Activated CD4-positive, CD25-positive, alpha-beta regulatory T cell (primary cell): ENCODE measurements at places on chromosomes 6 and 20.

GRCh38 chr6:38861926-38862401 lies 146.9 kb downstream of the DNAH8 start:
- no peak for DNase-seq

DNA sequence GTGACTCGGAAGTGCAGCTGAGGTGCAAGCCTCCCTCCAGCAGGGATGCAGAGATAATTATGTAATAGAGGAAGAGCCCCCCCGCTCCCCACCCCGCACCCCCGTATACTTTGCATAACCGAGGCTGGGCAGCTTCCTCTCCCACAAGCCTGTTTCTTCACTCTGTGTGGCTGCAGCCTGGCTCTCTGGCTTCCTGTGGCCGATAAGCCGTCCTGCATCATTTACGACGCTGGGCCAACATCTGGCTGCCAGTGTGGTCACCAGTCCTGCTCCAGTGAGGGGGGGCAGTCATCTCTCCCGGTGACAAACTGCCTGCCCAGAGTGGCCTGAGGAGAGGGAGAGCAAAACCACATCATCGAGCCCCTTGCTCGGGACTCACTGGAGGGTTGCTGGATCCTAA lies 59.2 kb downstream of the RBM38 start:
- no peak for DNase-seq

- no peak for DNase-seq
These were observed 1.4 kb downstream of the DCDC2 start for GRCh38 chr6:24356310-24356973.

DNA sequence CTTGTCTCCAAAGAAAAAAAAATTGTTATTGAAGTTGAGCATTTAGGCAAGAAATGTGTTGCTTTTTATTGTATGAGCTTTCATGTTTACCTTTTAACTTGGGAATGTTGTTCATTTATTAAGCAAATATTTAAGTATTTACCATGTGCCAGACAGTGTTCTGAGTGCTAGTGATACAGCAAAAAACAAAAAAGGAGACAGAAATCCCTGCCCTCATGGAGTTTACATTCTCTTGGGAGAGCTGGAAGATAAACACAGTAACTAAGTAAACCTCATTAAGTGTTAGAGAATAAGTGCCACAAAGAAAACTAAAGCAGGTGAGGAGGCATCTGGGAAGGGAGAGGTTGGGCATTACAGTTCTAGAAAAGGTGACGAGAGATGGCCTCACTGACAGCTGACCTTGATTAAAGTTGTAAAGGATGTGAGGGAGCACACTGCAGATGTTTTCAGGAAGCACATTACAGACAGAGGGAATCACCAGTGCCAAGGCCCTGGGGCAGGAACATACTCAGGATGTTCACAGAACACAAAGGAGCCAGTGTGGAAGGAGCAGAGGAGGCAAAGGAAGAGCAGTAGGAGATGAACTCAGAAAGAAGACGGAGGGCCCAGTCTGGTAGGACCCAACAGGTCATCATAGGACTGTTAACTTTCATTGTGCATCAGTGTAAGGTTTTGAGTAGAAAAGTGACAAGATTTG lies 33.5 kb downstream of the XRN2 start:
- no peak for DNase-seq

DNA sequence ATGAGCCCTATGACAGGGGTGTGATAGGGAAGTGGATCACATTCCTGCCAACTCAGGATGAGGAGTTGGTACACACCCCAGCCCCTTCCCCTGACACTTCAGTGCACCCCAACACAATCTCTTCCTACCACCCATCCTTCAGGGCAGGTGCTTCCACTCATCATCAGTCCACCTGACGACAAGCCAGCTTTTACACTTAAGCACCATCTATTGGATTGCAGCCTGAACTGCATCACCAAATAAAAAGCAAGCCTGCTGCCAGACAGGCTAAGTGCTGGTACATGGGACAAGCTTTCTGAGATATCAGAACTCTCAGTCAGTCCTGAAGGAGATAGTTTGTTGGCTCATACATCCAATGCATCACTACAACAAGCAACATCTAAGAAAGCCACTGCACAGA lies 69.0 kb upstream of the TMEM200A start:
- DNase-seq, result no peak

DNA sequence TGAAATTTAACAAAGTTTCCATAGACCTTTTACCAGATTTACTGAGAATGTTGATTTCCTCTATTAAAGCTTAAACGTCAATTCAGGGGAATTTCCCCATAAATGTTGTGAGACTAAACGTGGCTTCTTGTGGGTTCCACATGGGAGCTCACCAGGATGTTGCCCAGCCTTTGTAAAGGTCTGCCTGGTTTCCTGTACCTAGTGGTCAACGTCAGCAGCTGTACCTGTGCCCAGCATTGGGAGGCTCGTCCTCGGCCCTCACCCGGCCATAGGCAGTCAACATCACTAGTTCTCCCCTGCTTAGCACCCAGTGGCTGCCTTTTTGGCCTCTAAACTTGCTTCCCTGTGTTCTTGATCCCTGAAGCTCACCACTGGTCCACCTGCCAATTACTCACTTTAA lies 22.1 kb upstream of the CD83 start:
- DNase-seq, result no peak

- DNase-seq, result no peak
These were observed 60.7 kb downstream of the AKAP12 start for GRCh38 chr6:151300267-151300991.

DNA sequence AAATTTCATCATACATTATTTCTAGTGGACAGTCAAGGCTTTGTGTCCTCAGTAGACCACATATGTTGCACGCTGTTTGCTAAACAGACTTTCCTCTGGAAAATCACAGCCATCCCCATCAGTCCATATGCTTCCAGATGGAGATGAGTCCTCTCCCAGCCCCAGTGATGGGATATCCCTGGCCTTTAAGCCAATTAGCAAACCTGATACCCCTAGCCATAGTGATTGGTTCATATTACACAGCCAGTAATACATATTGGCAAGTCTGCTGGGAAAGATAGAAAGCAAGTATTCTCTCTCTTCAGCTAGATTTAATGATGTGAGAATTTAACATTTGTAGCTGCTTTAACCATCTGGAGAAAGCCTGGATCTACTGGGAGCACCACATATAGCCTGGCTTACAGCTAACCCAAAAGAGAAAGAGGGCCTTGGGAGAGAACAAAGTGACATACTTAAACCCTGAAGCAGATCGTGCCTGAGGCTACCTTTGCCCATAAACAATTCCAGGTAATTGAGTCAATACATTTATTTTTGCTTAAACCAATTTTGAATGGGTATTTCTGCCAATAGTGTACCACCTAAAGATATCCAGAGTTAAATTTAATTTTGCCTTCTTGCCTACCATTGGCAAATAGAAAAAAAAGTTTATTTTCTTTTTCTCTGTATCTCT lies 103.5 kb upstream of the HIVEP1 start:
- DNase-seq, result no peak

- DNase-seq, result peak; percentile 20
These were observed 2.6 kb downstream of the TAGAP start for GRCh38 chr6:159042003-159042825.

GRCh38 chr6:48641544-48641943 lies 530.5 kb upstream of the PTCHD4 start:
- DNase-seq, result no peak

DNA sequence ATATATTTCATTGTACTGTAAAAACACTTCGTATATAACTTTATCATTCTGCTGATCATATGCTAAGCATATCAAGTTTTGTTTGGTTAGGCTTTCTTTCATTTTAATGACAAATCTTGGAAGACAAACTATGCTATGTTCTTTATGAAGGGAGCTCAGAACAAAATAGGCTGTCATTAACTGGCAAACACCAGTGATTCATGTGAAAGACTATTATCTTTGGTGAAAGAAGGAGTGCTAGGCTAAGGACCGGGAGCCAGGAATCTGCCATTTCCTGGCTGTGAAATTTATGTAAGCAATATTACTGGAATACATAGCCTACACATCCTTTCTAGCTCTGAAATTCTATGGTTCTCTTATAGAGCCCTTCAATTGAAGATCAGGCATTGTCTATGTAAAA lies 136.2 kb upstream of the CCN2 start:
- no peak for DNase-seq

DNA sequence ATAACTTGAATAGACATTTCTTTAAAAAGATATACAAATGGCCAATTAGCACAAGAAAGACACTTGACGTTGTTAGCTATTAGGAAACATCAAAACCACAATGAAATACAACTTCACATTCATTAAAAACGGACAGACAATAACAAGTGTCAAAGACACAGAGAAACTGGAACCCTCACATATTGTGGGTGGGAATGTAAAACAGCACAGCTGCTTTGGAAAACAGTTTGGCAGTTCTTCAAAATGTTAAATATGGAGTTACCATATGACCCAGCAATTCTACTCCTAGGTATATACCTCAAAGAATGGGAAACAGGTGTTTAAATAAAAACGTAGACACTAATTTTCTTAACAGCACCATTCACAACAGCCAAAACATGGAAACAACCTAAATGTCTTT lies 100.5 kb upstream of the SLC22A23 start:
- no peak for DNase-seq

- no peak for DNase-seq
These were observed 97.9 kb downstream of the SOD2 start for GRCh38 chr6:159595173-159595572.

DNA sequence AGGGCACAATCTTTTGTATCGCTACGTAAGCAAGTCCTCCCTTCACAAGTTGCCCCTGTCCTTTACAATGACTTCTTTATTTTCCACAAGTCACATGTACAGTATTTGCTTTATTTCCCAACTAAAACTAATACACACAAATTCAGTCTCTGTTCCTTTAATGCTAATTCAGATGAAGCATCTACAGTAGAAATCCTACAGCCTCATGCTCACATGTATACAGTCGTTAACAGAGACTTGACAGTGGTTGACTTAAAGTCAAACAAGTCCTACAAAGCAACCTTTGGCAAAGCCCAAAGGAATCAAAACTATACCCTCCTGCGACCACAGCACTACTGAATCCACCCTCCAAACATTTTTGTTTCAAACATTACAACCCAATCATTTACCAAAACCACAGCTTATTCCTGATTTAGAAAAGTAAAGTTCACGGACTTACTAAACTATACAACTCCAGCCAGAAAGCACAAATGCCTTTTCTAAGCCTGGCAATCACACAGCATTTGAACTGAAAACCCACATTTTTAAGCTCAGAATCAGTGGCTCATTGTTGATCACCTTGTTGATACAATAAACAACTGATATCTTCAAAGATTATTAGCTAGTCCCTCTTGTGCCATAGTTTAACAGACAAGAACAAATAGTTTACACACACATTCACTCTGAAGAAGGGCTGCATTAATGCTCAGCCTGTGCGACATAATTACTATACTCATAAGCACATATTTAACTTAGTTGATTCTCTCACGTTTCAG lies 70.9 kb upstream of the NHSL1 start:
- DNase-seq, result no peak

DNA sequence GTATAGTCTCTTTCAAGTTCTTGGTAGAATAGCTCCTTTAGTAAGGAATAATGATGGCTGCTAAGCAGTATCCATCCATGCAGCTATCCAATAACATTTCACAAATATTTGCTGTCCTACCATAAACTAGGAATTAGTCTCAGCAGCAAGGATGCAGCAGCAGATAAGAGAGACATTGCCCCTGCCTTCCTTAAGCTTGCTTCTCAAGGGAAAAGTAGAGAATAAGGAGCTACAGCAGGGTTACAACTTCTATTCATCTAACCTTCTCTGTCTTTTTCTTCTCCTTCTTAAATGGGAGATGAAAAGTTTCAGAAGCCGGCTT lies 2.4 kb downstream of the IL22RA2 start:
- DNase-seq, result no peak

DNA sequence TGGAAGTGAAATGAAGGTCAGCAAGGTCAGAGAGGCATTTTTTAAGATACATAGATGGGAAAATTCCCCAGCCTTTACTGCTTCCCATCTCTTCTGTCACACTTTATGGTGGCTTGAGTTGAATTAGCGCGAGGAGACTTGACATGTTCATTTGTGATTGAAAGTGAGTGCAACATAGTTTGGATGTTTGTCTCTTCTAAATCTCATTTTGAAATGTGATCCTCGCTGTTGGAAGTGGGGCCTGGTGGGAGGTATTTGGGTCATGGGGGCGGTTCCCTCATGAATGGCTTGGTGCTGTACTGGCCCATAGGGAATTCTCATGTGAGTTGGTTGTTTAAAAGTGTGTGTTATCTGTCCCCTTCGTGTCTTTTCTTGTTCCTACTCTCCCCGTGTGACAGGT lies 237.2 kb downstream of the CDKAL1 start:
- DNase-seq, result no peak

GRCh38 chr20:48360342-48360975 lies 467.3 kb downstream of the PREX1 start:
- DNase-seq, result no peak

GRCh38 chr6:101770116-101770515 lies 376.6 kb downstream of the GRIK2 start:
- no peak for DNase-seq

- DNase-seq, result no peak
These were observed 56.1 kb downstream of the FIG4 start for GRCh38 chr6:109747221-109747620.

DNA sequence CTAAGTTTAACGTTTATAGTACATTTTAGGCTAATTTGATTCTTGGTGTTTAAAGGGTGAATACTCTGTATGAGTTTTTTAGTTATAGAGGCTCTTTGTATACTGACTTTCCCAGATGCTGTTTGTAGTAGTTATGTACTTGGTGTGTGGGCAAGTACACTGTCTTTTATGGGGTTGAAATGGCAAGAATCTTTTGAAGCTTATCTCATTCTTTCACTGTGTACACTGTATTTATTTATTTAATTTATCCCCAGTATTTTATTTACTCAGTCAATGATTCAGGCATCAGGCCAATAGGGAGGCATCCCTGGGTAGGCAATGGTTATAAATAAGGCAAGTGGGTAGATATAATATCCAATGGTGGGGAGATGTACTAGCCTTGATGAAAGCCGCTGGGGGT lies 277.0 kb upstream of the PTCHD4 start:
- DNase-seq, result no peak

- no peak for DNase-seq
These were observed 5.0 kb downstream of the FOXP4 start for GRCh38 chr6:41551086-41551700.

- peak; percentile 76 for DNase-seq
These were observed 60.0 kb downstream of the TRIM27 start for GRCh38 chr6:28863604-28864325.

DNA sequence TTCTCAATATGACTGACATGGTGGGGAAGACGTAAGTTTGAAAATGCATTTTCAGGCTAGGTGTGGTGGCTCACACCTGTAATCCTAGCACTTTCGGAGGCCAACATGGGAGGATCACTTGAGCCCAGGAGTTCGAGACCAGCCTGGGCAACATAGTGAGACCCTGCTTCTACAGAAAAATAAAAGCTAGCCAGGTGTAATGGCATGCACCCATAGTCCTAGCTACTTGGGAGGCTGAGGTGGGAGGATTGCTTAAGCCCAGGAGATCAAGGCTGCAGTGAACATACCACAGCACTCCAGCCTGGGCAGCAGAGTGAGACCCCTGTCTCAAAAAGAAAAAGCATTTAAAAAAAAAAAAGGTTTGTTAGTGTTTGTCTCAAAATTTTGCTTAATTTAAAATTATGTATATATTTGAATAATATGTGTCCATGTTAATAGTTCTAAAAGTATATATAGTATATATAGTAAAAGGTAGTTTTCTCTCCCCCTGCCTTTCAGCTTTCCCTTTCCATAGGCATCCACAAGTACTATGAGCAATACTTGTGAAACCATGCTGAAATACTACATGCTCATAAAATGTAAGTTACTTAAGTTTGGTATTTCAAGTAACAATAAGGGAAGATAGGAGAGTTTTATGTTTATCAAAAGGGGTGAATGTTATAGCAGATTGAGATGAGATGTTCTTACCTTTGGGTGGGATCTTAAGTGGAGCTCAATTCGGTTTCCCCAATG lies 15.1 kb downstream of the PTPRA start:
- DNase-seq, result no peak

GRCh38 chr20:32206760-32207625 lies 550 bp downstream of the PLAGL2 start:
- DNase-seq, result no peak
